ENCODE measurements at places on chromosomes 1 and 21.

GRCh38 chr1:94714552-94714951 is 105.6 kb upstream of the SLC44A3 start:
- DNase-seq: no peak

- no peak for DNase-seq
These were observed 739.1 kb downstream of the MATN1 start for GRCh38 chr1:29984166-29984861.

GRCh38 chr1:1219341-1219740 is 5.4 kb upstream of the TNFRSF4 start:
- DNase-seq: no peak

DNA sequence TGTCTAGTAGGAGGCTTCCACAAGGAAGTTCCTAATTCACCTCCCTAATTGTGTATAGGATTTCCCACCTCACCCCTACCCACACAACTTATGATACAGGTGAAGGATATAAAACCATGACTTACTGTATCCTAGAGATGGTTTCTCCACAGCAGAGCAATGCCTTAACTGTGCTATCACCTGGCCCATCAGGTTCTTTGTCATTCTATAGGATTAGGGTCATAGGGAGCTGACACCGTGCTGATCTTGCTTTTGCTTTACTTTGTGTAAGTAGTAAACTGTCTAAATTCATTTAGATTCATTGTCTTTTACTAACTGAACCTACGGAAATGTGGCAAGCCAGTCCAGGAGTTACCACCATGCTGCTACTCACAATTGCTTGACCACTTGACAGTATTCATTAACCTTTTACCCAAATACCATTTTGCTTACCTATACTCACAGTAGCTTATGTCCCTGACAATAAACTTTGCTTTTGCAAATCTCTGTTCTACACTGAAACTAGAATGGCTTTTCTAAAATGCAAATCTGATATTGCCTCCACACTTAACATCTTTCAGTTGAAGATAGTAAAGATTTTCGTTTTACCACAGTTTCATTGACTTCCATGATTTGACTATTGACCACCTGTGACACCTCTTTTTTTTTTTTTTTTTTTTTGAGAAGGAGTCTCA is 147.6 kb downstream of the IFI44 start:
- DNase-seq: no peak

GRCh38 chr1:243494741-243495431 is 239.0 kb downstream of the SDCCAG8 start:
- DNase-seq: no peak
